ENCODE measurements at places on chromosomes 16 and 17. TPM values are rescaled to one million over a fixed set of nuclear protein-coding genes. Genes with fewer than 3 reads are reported as not detected.

DNA sequence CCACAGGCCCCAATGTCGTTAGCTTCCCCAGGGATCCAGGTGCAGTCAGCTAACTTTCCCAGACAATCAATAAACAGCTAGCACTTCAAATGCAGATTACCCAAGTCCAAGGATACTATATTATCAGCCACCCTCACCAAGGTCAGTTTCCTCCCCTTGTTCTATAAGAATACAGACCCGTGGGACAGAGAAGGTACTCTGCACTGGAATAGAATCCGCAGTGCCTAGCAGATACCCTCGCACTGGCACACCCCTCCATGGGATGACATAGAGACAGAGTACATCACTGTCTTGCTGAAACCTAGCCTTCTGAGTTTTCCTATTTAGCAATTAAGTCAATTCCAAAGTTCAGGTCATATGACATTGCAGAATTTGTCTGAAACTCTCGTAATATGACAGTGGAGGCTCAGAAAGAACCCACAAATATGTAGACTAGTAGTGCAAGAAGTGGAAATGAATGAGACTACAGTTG lies 40.0 kb upstream of the ABCA10 start:
- DNase-seq, result no peak

DNA sequence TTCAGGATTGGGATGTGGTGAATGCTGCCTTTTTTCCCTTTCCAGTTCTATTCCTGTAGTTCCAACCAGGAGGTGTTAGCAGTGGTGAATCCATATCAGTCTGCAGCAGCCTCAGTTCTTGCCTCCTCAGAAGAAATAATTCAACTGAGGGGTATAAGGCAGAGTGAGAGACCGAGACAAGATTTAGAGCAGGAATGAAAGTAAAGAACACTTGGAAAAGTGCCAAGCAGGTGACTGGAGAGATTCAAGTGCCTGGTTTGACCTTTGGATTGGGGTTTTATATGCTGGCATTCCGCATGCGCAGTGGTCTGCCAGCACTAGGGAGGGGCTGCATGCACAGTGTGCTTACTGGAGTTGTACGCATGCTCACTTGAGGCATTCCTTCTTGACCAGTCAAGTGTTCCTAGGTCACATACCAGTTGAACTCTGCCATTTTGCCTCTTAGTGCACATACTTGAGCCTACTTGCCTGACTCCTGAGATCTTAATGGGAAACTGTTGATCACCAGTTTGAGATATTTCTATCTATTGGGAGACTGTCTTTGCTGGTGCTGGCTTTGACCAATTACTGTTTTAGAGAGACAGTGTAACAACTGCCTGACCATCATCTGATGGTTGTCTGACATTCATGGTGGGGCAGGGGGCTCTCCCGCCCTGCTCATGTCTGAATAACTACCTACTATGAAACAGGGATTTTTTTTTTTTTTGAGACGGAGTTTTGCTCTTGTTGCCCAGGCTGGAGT lies 680 bp upstream of the CCL15 start:
- no peak for DNase-seq

DNA sequence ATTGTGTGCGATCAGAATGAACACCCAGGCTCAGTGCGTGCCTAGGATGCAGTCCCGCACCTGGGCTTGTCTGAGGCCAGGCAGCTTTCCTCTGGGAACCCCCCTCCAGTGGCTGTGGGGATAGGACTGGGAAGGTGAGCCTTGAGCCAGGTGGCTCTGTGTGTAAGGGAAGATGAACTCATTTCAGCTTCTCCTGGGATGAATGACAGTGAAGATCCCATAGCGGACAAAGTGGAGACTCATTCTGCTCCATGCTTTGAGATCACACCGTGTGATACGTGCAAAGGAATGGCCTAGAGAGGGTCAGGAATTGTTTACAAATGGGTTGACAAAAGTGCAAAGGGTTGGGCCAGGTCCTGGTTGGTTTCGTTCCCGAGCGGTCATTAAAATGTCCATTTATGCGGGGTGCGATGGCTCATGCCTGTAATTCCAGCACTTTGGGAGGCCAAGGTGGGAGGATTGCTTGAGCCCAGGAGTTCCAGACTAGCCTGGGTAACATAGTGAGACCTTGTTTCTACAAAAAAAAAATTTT lies 15.8 kb downstream of the GPRC5C start:
- DNase-seq, result no peak

DNA sequence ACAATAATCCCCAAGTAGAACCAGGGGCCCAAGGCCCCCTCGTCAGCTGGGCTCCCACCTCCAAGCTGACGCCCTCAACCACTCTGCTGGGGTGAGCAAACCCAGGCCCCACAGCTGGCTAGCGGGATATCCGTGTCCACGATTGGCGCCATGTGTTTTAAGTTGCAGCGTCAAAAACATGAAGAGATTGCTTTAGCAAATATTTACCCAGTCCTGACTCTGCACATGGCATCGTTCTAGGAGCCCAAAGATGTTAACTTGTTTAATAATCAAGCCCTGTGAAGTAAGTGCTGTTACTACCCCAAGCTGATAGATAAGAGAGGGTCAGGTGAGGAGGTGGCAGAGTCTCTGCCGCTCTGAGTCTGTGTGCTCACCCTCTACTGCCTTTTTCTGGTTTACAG lies 344 bp upstream of the SEPTIN12 start:
- DNase-seq, result no peak

DNA sequence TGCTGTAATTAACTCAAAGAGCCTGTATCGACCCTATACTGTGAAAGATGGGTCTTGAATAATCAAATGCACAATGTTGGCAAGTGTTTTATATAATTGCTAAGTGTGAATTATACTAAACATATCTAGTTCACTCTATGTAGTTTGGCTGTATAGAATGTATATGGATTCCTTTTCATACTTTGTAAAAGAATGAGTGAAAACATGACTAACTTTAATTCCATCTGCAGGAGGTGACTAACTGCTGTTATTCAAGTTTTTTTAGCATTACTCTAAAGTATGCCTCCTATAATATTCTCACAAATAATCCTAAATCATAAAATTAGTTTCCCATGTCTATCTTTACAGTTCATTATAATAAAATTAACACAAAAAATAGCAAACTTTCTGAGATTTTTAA lies 394.0 kb upstream of the MON1B start:
- no peak for DNase-seq

- no peak for DNase-seq
Observed at GRCh38 chr16:10637337-10638037, 57.1 kb upstream of the EMP2 start.

GRCh38 chr17:30957741-30958140 lies 13.1 kb upstream of the RNF135 start:
- DNase-seq, result no peak

DNA sequence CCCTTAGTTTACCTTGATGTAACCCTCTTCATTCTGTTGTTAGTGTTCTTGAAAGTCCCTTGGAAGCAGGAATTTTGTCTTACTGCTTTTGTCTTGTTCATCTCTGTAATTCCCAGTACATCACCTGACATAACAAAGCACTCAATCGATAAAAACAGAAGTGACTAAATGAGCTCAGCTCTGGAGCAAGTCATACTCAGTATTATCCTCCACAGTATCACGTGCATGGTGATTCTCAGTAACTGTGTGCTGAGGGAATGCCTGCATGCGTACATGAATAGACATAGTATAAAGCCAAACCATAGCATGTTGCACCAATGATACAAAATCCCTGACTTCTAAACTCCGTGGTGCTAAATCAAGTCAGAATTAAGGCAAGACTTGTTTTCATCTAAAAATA lies 7.2 kb downstream of the KRT38 start:
- no peak for DNase-seq

DNA sequence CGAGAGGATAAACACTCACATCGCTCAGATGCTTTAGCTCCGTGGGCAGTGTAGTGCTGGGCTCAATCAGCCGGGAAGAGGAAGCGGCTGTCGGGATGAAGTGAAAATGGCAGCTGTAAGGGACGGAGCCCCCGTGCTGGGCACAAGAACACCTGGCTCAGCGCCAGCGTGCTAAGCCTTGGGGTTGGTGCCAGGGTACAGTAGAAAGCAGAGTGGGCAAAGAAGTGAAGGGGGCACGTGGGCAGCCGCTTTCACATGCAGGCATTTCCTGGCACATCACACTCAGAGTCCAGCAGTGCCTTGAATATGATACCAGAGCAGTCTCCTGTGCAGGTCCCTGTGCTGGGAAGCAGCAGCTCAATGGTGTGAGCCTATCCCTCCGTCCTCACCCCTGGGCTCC lies 51.1 kb upstream of the FOXF1 start:
- no peak for DNase-seq

GRCh38 chr16:87371261-87371866 lies 12.2 kb downstream of the FBXO31 start:
- DNase-seq, result no peak

GRCh38 chr17:2723505-2723996 lies 12.0 kb upstream of the CLUH start:
- DNase-seq, result no peak

DNA sequence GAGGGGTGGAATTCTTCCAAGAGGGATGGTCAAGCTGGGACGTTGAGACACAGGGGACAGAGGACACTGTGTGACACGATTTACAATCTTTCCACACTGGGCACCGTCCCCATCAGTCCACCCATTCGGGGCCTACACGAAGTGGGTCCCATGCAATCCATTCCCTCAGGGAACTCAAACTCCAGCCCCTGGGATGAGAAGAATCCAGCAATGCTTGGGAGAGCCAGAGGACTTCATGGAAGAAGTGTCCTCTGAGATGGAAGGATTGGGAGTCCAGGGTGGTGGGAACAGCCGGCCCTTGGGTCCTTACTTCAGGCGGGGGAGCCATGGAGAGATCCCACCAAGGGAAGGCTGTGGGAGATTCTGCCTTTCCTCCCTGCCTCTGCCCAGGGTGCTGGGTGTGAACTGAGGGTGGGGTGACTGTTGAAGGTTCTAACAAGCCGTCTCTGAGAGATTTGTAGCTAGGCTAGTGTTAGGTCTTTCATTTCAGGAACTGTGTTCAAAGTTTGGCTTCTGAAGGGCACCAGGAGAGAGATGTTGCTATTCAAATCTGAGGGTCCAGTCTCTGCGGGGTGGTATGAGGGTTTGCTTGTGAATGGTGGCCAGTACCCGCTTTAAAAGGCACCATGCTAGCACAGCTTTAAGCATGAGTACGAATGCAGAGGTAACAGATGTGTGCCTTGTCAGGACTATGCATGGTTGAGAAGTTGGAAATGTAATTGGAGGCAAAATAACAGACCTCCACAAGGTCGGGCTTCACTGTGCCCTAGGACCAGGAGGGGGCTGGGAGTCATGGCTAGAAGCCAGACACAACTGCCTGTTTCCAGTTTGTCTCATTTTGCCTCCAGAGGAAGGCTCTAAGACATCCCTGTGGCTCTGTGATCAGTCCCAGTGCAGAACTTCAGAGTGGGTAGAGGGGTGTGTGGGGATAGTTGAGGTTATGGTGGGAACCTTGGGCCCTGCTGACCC lies 1.9 kb downstream of the ATP1B2 start:
- DNase-seq, result no peak

DNA sequence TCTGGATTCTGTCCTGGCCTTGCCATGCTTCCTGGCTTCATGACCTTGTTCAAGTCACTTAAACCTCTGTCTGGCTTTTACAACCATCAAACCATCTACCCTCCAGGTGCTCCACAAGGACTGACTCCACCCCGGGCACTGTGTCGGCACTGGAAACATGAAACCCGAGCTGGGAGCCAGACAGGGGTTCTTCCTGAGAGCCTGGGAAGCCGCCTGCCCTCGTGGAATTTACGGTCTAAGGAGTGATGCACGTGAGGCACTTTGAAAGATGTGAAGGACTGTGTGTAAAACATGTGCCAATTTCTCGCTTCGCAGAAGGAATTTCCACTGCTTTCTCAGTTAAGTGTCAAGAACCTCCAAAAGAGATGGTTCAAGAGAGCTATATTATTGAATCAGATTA lies 11.6 kb downstream of the CDK5R1 start:
- no peak for DNase-seq

DNA sequence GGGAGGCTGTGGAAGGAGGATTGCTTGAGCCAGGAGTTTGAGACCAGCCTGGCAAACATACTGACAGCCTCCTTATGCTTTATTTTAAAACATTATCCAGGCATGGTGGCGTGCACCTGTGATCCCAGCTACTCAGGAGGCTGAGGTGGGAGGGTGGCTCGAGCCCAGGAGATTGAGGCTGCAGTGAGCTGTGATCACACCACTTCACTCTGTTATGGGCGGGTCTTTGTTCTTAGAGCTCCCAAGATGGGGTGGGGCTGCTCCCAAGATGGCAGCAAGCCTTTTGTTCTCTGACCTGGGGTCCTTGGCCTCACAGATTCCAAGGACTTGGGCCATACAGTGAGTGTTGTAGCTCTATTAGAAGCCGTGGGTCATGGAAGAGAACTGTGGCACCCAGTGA lies 26.1 kb upstream of the ST6GALNAC2 start:
- no peak for DNase-seq

DNA sequence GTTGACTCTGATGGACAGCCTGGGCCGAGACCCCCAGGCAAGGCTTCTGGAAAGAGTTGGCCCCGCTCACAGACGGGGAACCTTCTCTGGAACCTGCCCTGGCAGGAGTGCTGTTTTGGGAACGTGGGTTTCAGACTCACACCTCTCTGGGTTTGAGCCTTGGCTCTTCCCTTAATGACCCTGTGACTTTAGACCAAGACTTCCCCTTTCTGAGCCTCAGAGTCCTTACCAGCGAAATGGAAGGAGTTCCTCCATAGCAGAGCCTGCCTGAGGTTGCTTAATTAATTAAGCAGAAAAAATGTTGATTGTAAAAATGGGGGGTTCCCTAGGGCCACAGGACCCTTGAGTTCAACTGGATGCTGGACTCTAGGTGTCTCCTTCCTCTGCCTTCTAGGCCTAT lies 408.2 kb downstream of the SEC14L1 start:
- DNase-seq, result no peak

SLC9A5 gene
- total RNA-seq, result 3.1 TPM

PRAC1 gene
- not detected for total RNA-seq

SLC4A1 gene
- total RNA-seq, result not detected

ANKRD40CL gene
- total RNA-seq, result not detected

GRAPL gene
- total RNA-seq, result not detected

Measured in HFFc6 (cell line).